ENCODE measurements at places on chromosomes 13 and 19.

DNA sequence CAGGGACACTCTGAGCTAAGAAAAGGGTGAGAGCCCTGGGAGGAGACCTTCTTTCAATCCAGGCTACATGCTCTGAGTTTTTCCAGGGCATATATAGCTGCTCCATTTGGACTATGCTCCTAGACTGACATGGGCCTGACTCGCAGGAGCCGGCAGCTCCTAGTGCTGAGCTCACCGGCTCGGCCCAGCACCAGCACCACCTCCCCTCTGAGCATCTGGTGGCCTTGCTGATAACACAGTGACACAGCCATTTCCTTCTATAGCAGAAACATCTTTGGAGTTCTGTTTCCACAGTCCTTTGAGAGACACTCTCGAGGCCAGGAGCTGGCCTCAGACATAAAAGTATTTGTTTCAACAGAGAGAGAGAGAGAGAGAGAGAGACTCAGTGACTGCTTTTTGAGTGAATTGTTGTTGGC, 184.9 kb downstream of the TM9SF2 start:
- DNase-seq = no peak

GRCh38 chr19:8552810-8553209, 24.4 kb downstream of the MYO1F start:
- DNase-seq = no peak

DNA sequence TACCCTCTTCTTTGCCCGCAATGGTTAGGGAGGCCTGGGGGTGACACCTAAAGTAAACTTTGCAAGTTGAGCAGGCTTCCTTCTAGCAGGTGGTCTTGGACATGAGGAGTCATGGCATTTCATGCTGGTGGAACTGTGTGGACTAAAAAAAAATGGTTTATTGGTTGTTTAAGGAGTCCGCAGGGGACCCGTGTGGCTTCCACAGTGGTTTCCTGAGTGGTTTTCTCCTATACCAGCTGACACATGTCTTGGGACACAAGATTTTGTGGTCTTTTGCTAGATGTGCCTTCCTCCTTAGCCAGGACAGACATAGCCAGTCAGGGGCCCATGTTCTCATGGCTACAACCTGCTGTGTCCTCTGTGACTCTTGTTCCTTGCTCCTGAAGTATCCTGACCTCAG, 1.5 kb downstream of the ZNF543 start:
- DNase-seq = no peak

GRCh38 chr13:75136151-75136550, 345.8 kb downstream of the TBC1D4 start:
- no peak for DNase-seq

DNA sequence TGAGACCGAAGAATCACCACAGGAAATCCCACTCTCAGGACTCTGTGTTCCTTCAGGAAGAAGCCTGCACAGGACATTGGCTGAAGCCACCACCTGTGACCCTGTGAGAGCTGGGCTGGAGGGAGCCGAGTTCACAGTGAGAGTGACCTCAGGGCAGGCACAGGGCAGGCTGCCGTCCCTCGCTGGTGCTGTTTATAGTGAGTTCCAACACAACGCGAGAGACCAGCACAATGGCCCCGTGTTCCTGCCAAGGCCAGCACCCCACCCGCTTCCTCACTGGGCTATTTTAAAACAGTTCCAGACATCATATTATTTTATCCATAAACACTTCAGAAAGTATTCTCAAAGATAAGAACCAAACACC, 18.4 kb upstream of the GAS6 start:
- no peak for DNase-seq

- DNase-seq = no peak
Measured at GRCh38 chr19:49953416-49953815, 7.6 kb downstream of the SIGLEC11 start.

DNA sequence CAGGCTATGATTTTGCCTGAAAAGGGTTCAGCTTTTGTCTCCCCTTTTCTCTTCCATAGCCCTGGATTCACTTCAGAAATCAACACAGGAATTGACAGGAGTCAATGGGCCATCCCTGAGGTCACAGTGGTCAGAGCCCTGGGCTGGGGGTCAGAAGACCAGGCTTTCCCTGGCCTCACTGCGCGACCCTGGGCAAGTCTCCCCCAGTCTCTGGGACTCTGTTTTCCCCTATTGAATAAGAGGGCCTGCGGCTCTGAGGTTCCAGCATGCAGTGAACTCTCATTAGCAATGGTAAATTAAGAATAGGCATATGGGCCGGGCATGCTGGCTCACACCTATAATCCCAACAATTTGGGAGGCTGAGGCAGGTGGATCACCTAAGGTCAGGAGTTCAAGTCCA, 30.7 kb upstream of the VSTM2B start:
- DNase-seq = no peak

DNA sequence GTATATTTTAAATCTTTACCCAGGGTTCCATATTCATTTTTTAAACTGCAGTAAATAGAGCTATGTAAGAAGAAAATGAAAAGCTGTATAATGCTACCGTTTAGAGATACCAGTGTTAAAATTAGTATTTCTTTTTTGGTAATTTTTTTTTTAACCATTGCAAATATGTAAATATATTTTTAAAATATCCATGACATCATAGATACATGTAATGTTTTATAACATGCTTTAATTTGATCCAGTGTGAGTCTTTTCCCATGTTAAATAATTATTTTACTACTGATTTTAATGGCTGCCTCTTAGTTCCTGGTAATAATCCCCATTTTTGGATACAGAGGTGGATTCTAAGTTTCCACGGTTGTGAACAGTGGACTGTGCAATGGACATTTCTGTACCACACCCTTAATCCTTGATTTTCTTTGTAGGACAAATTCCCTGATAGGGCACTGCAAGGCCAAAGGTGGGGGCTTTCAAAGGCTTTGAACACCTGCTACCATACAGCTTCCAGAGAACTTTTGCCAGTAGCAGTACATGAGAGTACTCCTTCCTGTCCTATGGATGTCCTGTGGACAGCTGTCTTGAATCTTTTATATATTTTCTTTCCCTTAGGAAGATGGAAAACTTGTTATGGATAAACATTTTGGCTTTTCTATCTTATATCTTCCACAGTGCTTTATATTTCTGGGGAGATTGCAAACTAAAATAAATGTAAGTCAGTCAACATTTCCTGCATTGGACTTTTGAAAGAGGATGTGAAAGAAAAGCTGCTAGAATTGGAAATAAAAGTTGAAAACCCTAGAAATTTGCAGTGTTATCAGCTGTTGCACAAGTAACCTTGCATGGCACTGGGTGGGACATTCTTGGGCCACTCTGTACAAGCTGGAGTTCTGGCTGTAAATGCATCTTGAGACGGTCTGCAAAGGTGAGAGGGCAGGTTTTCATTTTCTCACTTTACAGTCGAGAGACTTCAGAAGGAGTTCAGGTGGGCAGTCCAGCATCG, 46.8 kb downstream of the ARHGEF7 start:
- no peak for DNase-seq

DNA sequence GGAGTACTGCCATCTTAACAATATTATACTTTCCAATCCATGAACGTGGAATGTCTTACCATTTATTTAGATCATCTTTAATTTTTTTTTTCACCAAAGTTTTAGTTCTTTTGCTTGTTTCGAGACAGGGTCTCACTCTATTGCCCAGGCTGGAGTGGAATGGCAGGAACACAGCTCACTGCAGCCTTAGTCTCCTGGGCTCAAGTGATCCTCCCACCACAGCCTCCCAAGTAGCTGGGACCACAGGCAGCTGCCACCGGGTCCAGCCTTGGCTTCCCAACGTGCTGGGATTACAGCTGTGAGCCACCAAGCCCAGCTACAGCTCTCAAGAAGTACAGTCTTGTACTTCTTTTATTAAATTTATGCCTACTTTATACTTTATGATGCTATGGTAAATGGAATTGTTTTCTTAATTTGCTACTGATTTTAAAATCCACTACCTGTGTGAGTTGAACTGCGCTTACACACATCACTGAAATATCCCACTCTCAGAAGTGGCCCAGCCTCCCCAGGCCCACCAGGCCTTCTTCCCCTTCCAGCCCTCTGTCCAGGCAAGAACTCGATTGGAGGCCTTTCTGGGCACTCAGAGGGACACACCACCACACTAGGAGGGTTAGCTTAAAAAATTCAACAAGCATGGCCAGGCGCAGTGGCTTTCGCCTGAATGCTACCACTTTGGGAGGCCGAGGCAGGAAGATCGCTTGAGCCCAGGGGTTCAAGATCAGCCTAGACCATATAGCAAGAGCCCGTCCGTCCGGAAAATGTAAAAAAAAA, 1.0 kb upstream of the PGLS start:
- no peak for DNase-seq

DNA sequence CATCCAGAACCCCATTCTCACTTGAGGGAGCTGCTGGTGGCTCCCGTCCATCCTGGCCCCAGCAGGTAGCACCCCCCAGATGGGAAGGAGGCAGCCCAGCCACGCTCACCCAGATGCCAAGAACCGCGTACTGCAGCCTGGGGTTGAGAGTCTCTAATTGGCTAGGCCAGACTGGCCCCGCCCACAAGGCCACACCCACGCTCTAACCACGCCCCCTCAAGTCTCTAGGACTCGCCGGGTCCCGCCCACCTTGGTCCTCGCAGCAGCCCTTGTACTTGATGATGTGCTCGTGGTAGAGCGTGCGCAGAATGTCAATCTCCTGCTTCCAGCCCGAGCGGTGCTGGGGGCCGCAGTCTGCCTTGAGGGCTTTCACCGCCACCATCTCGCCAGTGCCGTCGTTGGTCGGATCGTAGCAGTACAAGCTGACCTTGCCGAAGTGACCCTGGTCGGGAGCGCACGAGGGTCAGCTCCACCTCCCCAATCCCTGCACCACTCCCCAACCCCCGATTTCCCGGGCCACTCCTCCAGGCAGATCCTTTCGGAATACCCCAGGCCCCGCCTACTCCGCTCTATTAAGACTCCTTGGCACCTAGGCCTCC, 14.5 kb upstream of the ICAM3 start:
- DNase-seq = no peak

DNA sequence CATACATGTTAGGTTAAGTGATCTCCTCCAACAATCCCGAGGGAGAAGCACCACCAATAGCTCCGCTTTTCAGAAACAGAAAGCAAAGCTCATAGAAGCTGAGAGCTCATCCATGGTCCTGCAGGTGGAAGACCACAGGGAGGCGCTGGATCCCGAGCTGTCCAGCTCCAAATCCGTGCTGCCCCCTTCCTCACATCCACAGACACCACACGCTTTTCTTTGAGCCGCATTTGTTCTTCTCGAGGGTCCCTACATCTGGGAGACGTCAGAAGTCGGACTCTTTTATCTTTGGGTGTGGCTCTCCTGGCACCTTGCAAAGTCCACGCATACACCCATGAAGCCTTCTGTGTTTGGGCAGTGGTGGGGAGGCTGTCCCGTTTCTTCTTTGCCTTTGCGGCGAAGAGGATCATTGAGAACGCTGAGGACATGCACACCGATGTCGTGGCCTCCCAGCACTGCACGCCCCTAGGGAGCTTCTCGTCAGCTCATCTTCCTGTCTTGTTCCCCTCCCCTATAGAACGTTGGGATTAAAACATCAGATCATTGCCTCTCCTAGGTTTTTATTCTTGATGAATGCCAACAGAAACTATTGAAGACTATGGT, 184.8 kb downstream of the TEX29 start:
- DNase-seq = no peak

GRCh38 chr19:3819989-3820388, 33.8 kb upstream of the MATK start:
- no peak for DNase-seq

- no peak for DNase-seq
Measured at GRCh38 chr19:38727868-38728660, 16.2 kb downstream of the CAPN12 start.

GRCh38 chr13:105982219-105982930, 553.1 kb downstream of the EFNB2 start:
- no peak for DNase-seq

- DNase-seq = no peak
Measured at GRCh38 chr19:291006-291521, at the start of gene PLPP2. TSS of gene PLPP2 (minus strand) at chr19:291403. CDS start at chr19:291336, 67 bp downstream.

GRCh38 chr19:57279418-57280164, 694 bp upstream of the ZNF460 start:
- peak; percentile 61 for DNase-seq

DNA sequence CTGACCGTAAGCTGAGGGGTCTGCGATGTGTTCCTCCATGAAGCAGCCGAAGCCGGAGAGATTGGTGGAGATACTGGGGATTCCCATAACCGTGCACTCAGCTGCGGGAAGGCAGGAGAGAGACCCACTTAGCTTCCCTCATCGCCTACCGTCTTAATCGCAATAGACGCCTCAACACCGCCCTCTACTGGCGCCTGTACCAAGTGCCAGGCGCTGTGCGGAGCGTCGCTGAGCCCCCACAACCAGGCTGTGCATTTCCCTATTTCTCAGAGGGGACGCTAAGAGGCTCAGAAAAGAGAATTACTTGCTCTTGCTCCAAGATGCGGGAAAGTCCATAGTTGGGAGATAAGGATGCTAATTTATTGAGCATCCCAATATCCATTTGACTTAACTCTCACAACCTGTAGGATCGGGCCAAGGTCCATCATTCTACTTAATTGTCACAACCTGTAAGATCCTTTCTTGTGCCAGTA, 5.8 kb downstream of the FTL start:
- DNase-seq = peak; percentile 72

DNA sequence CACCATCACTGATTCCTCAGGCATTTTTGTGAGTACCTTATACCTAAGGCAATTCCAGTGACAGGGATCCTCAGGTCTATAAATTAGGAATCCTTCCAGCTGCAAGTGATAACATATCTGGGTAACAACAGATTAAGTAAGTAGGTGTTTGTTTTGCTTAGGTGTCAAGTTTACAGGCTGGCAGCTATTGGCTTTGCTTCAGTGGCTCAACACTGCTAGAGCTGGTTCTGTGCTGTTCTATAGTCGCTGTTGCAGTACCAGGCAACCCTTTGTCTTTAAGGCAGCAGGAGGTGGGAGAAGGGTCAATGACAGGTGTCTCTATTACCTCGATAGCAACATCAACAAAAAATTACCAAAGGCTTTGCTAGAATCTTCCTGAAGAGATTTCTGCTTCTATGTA, 27.0 kb downstream of the SLC10A2 start:
- no peak for DNase-seq

GRCh38 chr13:53301449-53301848, 272.8 kb downstream of the OLFM4 start:
- DNase-seq = no peak

GRCh38 chr19:7527516-7528191, 5.2 kb downstream of the MCOLN1 start:
- no peak for DNase-seq

GRCh38 chr13:41004875-41005693, 14.0 kb downstream of the ELF1 start:
- DNase-seq = no peak

Data from T follicular helper cell (primary cell).